Fibroblast of pulmonary artery (primary cell): ENCODE measurements at places on chromosomes 16 and 17.
A peak's percentile ranks its signal among the peaks of the same experiment; 100 is the strongest.

- DNase-seq, result peak; percentile 67
These were observed 3.5 kb upstream of the PKMYT1 start for GRCh38 chr16:2983706-2984136.

- no peak for DNase-seq
These were observed 53.3 kb downstream of the CES1 start for GRCh38 chr16:55779402-55780094.

GRCh38 chr17:57045868-57046704 lies 39.0 kb upstream of the AKAP1 start:
- no peak for DNase-seq

- no peak for DNase-seq
These were observed 229.4 kb upstream of the CACNG5 start for GRCh38 chr17:66605541-66605940.

DNA sequence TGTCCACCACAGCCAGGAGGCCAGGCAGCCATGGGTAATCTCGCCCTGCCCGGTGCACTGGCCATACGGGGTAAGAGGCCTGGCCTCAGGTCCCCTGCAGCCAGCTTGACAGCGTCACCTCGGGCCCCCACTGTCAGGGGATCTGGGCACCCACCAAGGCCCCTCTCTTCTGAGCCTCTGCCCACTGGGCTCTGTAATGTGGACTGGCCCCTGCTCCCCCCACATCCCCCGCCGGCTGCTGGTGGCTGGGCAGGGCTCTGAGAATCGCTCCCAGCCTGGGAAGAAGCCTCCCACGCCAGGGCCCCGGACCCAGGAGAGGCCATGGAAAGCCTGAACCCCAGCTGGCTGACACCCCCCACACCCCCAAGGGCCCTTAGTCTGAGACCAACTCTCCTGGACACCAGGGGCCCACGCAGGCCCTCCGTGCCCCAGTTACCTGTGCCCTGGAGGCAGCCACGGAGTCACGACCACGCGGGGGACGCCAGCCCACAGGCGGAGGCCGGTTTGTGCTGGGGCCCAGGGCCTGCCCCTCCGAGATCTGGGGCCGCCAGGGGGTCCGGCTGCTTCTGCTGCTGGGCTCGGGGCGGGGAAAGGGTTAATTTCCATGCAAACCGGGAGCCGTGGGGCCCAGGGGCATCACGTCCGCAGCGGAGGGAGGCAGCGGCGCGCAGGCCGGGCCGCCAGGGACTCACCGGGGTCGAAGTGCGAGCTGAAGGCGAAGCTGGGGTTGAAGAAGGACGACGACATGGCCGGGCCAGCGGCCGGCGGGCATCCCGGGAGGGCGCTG lies at the start of gene PVALEF:
TSS of gene PVALEF (plus strand) at position 262 of the 787 bp plus-strand sequence. CDS start 15,720 bp downstream, outside the sequence.
- DNase-seq, result no peak

GRCh38 chr17:75147878-75148546 lies 6.3 kb downstream of the JPT1 start:
- no peak for DNase-seq

GRCh38 chr16:75204410-75204758 lies 2.6 kb downstream of the CTRB2 start:
- no peak for DNase-seq

DNA sequence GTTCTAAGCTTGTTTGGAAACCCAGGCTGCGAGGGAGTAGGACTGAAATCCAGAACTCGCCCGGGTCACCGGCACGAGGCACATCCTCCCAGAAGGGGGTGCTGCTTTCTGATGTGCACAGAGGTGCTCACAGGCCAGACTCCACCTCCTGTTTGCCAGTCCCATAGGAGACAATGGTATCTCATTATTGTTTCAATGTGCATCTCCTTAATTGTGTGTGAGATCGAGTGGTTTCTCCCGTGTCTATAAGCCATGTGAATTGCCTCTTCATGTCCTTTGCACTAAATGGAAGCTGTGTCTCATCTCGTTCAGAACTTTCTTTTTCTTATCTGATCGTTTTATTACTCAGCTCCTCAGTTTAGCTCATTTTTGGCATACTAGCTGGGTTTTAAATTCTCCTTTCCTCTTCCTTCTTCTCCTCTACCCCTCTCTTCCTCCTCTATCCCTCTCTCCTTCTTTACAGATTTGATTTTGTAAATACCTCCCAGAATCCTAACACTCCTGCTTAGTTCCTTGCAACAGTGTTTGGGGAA lies 32.1 kb upstream of the PRKCB start:
- peak; percentile 20 for DNase-seq

GRCh38 chr17:28293994-28294393 lies 25.0 kb upstream of the TMEM97 start:
- no peak for DNase-seq

- no peak for DNase-seq
These were observed 145.4 kb downstream of the IRX5 start for GRCh38 chr16:55076053-55076452.

- no peak for DNase-seq
These were observed 156.4 kb downstream of the HS3ST2 start for GRCh38 chr16:22970209-22970865.

GRCh38 chr16:46618516-46618915 lies 2.7 kb downstream of the SHCBP1 start:
- no peak for DNase-seq

GRCh38 chr17:43713494-43714162 lies 45.0 kb downstream of the SOST start:
- DNase-seq, result peak; percentile 26

DNA sequence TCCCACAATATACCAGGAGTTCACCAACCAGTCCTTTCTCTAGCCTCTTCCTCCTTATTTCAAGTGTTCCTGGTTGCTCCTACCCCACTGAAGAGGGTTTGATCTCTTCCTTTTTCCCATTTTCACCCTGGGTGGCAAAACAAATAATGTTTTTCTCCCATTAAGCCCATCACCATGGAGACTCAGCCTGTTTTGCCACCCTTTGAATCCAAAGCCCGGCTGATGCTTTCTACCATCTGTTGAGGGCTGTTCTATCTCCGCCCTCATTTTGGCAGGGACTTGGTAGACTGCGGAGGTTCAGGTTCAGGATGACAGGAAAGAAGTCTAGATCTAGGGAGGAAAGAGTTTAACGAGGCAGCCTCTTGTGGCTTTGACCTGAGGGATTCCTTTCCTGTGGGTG lies 2.6 kb downstream of the DNAH2 start:
- DNase-seq, result no peak

GRCh38 chr16:47142486-47142820 lies 1.3 kb downstream of the NETO2 start:
- peak; percentile 56 for DNase-seq

GRCh38 chr17:51035431-51035830 lies 85.2 kb downstream of the SPAG9 start:
- peak; percentile 96 for DNase-seq

DNA sequence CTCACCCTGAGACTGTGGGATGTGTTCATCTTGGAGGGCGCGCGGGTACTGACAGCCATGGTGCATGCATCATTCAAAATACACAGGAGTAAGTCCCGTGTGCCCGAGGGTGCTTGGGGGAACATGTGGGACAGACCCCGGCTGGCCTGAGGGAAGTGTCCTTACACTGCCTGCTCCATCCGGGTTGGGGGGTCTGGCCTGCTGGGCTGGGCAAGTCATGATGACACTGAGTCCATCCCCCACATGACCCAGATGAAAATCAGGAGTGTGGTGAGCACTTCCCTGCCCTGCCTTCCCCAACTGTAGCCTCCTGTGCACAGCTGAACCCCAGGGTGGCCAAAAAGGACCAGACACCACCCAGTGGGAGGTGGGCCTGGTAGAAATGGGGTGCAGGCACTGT lies 10.8 kb downstream of the TBC1D26 start:
- no peak for DNase-seq

GRCh38 chr17:46811978-46812583 lies 6.4 kb downstream of the WNT3 start:
- peak; percentile 9 for DNase-seq

GRCh38 chr16:78199325-78200022 lies 100.0 kb downstream of the WWOX start:
- DNase-seq, result no peak

- DNase-seq, result no peak
These were observed 3.4 kb downstream of the SPOP start for GRCh38 chr17:49674507-49674906.

- no peak for DNase-seq
These were observed 13.9 kb upstream of the OR1F1 start for GRCh38 chr16:3173892-3174617.

DNA sequence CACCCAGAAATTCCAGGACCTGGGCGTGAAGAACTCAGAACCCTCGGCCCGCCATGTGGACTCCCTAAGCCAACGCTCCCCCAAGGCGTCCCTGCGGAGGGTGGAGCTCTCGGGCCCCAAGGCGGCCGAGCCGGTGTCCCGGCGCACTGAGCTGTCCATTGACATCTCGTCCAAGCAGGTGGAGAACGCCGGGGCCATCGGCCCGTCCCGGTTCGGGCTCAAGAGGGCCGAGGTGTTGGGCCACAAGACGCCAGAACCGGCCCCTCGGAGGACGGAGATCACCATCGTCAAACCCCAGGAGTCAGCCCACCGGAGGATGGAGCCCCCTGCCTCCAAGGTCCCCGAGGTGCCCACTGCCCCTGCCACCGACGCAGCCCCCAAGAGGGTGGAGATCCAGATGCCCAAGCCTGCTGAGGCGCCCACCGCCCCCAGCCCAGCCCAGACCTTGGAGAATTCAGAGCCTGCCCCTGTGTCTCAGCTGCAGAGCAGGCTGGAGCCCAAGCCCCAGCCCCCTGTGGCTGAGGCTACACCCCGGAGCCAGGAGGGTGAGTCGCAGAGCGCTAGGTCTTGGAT lies 261.5 kb downstream of the SEC14L1 start:
- no peak for DNase-seq

DNA sequence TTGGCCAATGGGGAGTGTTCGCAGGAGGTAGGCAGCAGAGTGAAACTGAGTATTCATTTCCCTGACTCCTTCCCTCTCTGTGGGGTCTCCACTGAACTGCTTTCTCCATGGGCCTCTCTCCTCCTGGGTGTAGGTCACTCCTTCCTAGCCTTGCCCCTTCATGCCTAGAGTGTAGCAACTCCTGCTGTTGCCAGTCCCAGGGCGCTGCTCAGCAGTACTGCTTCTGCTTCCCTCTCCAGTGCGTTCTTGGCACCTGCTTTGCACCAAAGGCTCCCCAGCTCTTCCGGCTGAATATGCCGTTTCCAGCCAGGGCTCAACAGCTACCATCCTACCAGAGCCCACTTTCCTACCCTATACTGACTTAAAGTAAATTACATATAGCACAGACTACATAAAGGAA lies 92.2 kb downstream of the MAF start:
- DNase-seq, result no peak

- DNase-seq, result no peak
These were observed 228.6 kb upstream of the SDK2 start for GRCh38 chr17:73872816-73873215.

DNA sequence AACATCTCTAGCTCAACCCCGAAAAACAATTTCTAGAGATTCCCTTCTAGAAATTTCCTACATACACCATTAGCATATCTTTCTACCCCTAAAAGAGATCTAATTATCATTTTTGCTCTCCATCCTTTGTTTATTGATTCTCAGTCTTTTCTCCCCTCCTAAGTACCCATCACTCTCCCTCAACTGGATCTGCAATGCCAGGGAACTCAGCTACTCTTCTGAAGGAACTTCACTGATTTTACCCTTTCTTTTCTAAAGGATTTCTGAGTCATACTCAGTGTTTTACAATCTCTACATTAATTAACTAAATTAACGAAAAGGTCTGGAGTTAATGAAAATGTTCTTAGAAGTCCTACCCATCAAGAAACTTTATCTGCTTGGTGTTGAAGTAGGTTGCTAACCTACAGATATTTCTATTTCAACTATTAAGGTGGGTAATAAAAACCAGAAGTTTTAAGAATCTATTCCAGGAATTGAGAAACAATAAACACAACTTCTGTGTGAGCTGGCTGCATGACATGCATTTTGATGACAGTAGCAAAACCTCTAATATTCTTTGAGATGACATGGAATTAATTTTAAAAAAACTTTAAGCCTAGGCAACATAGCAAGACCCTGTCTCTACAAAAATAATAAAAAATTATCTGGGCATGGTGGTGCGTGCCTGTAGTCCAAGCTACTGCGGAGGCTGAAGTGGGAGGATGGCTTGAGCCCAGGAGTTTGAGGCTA lies 13.6 kb downstream of the CREBBP start:
- no peak for DNase-seq

DNA sequence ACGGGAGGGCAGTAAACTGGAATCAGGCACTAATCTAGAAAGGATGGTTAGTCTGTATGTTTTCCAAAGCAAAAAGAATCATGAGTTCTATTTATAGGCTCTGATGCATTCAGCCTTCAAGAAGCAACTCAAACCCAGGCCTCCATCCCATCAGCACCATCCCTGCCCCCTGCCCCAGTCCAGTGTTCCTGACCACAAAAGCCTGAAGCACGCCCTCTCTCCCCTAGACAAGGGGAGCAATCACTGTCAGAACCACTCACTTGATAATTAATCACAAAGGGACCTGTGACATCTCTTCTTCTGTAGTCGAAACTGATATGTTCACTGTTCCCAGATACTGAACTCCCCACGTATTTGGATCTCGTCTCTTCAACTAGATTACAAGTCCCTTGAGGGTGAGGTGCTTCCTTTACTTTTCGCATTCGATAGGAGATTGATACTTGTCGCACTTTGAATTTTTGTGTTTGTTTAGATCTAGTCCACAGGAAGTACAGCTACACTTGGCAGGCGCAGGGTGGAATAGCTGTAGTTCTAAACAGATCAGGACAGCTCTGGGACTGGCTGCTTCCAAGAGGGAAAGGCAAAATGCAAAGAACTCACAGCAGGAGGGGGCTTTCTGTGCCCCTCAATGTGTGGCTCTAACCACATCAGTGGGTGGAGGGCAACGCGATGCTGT lies 36.4 kb upstream of the CCDC182 start:
- peak; percentile 3 for DNase-seq

GRCh38 chr17:17103160-17103559 lies 60.9 kb downstream of the MPRIP start:
- DNase-seq, result no peak

GRCh38 chr17:72984145-72984925 lies 108.2 kb downstream of the SLC39A11 start:
- DNase-seq, result peak; percentile 92

- DNase-seq, result no peak
These were observed 1893.0 kb downstream of the TP53TG3F start for GRCh38 chr16:35352431-35352830.
